ENCODE measurements at places on chromosomes 5 and 9.

DNA sequence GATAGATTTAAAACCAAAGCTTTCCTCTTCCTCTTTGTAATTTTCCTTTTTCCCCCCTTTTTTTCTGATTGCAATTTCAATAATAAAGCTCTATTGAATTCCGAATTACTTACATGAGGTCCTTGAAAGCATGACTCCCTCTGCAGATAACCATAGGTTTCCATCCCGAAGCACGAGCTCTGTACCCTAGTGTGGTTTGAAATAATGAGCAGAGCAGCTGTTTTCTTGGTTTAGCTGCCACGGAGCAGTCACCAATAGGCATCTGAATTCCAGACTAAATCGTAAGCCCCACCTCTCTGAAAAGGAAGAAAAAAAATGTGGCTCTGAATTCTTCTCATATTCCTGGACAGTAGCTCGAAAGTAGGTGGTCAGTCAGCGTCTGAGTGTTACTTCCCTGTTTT lies 18.5 kb upstream of the GNE start:
- DNase-seq, result peak; percentile 84

DNA sequence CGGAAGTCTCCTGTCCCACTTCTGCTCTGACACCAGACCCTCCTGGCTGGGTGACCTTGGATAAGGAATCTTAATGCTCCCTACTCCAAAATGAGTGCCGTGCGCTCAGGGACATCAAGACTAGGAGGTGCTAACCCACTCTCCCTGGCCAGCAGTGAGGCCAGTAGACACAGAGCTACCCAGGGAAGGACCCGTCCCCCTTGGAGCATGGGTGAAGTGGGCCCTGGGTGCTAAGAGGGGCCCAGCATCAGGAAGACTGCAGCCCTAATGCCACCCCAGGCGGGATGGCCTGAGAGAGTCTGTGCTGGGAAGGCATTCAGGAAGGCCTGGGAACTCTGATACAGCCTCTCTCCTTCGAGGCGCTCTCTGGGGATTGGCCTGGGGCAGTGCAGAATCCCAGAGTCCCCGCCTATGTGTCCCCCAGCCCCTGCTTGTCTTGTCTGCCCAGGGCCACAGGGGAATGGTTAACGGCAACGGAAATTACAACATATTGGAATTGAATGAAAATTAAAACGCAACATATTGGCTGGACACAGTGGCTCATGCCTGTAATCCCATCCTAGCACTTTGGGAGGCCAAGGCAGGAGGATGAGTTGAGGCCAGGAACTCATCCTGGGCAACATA lies 29.7 kb upstream of the RNU6ATAC start:
- no peak for DNase-seq

DNA sequence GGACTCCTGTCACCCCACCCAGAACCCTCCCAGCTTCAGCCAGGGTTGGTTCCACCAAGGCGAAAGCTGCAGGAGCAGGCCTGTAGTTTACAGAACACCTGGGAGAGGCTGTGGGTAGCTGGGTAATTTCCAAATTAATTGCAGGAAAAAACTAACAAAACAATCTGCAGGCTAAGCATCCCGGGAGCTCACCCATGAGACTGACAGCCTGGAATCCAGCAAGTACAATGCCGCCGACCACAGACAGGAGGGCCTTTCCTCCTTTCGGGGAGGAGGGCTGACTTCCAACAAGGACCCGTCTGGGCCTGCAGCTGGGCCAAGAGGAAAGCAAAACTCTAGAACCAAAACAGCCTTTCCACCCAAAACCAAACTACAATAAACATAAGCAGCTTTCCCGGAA lies 10.3 kb downstream of the FOXE1 start:
- no peak for DNase-seq

DNA sequence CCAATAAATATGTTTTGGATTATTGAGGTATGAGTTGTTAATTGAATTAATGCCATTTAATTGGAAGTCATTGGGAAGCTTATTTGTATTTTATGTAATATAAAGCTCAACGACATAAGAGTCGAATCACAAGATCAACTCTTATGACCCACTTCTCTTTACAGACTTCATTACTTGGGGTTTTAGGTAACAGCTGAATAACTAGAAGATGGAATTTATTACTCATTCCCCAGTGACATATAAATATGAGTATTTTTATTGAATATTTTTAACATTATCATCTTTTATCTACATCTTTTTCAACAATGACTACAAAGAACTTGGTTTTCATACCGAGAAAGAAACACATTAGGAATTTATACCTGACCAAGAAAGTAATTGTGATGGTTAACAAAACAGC lies 21.1 kb downstream of the HMGCR start:
- no peak for DNase-seq

- peak; percentile 69 for DNase-seq
Observed at GRCh38 chr5:55600497-55601203, 65.9 kb upstream of the PLPP1 start.

- DNase-seq, result no peak
Observed at GRCh38 chr5:157290981-157291711, 25.2 kb downstream of the CYFIP2 start.

- DNase-seq, result no peak
Observed at GRCh38 chr5:108786806-108787483, 39.2 kb downstream of the FER start.

GRCh38 chr5:143396353-143396940 lies 7.0 kb downstream of the NR3C1 start:
- DNase-seq, result peak; percentile 26

- peak; percentile 10 for DNase-seq
Observed at GRCh38 chr5:42020788-42021530, 95.9 kb downstream of the FBXO4 start.

- DNase-seq, result no peak
Observed at GRCh38 chr9:69170231-69170630, 3.8 kb upstream of the TJP2 start.

GRCh38 chr5:180784497-180785097 lies 18.0 kb downstream of the MGAT1 start:
- peak; percentile 89 for DNase-seq
